ENCODE measurements at places on chromosomes 4 and X.

DNA sequence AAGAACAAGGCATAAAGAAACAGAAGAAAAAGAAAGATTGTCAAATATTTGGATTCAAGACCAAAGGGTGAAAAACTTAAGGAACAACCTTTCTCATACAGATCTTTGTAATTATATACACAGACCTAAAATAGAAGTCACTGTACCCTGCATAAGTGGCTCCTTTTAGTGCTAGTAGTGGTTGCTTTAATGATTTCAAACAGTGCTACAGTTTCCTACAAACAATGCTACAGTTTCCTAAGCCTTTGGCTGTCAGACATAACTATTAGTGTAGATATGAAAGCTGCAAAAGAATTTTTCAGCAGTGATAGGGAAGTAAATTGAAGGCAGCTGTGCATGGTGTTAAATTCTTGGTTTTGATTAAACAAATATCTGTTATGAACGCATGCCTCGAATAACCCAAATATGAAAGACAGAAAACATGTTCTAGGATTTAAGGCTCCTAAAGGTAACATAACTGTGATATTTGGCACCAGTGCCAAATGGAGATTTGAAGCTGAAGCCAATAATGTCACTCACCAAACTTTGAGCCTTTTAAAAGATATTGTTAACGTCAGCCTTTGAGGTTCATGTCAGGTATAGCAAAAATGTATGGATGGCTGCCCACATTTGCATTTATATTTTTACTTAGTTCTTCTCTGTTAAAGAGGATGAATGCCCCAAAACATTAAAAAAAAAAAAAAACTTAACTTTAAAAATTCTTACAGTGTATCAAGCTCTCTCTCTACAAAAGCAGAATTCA, 36.6 kb downstream of the SMARCAD1 start:
- no peak for DNase-seq

GRCh38 chr4:71198958-71199357, 139.9 kb upstream of the SLC4A4 start:
- DNase-seq = no peak

GRCh38 chr4:115260195-115260594, 146.8 kb upstream of the NDST4 start:
- no peak for DNase-seq

DNA sequence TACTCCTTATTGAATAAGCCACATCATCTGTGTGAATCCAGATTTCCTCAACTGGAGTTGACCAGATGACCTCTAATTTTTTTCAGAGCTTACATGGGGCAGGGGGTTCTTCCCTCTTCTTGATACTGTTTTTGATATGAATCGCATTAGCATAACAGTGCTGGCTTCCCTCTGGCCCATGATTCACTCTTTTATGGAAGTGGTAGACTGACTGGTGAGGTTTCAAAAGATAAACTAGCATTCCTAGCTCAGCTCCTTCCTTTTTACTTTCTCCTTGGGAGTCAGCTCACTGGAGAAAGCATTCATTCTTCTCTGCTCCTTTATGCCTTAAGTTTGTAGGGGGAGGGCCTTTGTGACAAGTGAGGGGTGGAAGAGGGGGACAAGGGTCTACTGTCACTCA, 161.0 kb upstream of the FGF13 start:
- no peak for DNase-seq

DNA sequence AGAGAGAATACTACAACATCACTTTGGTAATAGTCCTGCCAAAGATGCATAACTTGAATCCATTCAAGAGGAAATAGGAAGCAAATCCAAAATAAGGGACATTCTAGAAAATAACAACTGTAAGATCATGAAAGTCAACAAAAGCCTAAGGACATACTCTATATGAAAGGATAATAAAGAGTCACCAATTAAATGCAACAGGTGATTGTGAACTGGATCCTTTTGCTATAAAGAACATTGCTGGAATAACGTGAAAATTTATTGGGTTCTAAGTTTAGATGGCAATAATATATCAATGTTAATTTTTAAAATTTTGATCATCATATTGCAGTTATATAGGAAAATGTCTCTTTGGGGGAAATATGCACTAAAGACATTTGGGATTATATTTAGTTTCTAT, 20.0 kb downstream of the BEX4 start:
- DNase-seq = no peak

- no peak for DNase-seq
These were observed 53.7 kb upstream of the NUDT6 start for GRCh38 chr4:122976111-122976510.

GRCh38 chrX:20499763-20500162, 233.1 kb upstream of the RPS6KA3 start:
- DNase-seq = no peak

GRCh38 chrX:130975947-130976346, 72.9 kb upstream of the ENOX2 start:
- DNase-seq = no peak

DNA sequence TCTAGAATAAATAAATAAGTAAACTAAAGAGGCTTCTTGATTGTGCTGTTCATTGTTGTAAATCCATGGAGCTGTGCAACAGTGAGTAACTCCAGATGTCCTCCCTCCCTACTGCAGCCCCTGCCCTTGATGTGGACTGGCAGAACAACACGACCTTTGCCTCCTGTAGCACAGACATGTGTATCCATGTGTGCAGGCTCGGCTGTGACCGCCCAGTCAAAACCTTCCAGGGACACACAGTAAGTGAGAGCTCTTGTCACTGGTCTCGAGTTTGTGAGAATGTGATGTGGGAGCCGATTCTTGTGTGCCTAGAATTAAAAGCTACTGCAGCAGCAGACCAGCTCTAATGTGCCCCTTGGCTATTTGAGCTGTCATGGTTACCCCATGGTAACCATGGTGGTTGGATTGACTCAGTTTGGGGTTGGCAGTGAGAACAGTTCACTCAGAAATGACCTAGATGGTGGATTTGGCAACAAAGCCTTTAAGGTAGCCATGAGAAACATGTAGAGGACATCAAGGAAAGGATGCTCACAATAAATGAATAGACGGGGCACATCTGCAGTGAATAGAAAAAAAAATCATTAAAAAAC, 60.7 kb downstream of the GPR143 start:
- DNase-seq = no peak

GRCh38 chr4:119765951-119766350, 137.3 kb upstream of the PDE5A start:
- no peak for DNase-seq

- no peak for DNase-seq
These were observed 143.8 kb downstream of the PPARGC1A start for GRCh38 chr4:23746027-23746426.

DNA sequence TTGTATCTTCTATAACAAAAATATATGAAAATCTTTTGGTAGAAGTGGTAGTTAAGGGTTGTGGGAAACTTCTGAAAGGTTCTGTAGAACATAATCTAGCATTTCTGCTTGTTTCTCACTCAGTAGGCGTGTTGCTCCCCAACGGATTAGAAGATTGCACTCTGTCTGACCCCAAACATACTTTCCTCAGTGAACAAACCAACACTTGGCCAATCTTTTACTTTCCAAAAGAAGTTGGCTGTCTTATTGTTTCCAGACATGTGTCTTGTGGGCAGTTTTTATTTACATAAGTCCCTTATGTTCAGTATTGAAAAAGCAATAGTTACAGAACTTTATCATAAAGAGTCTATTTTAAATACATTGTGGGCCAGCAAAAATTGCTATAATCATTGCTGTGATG, 312.8 kb upstream of the EPHA5 start:
- no peak for DNase-seq

DNA sequence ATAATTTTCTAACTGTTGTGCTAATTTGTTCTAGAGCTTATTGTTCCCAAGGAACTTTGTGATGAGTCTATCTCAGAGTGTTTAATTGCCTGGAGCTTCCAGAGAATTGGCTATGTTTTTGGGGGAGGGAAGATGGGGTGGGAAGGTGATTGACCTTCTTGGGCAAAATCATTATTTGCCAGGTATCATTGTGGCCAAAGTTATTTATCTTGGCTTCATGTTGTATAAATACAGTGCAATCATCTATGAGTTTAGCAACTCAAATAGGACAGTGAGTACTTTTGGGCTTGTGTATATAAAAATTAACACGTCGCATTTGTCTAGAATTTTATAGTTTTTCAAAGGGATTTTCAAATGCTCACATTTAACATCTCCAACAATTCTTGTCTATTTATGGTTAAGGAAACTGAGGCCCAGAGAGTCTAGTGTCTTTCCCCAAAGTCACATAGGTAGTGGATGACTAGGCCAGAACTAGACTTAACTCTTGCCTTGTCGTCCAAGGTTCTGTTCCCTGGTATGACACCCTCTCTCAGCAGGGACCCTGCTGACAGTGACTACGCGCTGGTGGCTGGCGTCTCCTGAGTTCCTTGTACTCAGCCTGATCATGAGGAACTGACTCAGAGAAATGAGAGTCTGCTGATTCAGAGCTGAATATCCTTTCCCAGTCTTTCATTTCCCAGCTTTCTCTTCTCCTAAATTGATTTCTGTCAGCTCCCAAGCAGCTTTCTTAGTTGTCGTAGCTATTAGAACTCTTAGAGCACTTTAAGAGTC, 27.7 kb downstream of the FNIP2 start:
- DNase-seq = no peak

- DNase-seq = no peak
These were observed 23.4 kb downstream of the USP9X start for GRCh38 chrX:41108463-41109205.

GRCh38 chr4:119070301-119070700, 65.3 kb upstream of the MYOZ2 start:
- DNase-seq = no peak

DNA sequence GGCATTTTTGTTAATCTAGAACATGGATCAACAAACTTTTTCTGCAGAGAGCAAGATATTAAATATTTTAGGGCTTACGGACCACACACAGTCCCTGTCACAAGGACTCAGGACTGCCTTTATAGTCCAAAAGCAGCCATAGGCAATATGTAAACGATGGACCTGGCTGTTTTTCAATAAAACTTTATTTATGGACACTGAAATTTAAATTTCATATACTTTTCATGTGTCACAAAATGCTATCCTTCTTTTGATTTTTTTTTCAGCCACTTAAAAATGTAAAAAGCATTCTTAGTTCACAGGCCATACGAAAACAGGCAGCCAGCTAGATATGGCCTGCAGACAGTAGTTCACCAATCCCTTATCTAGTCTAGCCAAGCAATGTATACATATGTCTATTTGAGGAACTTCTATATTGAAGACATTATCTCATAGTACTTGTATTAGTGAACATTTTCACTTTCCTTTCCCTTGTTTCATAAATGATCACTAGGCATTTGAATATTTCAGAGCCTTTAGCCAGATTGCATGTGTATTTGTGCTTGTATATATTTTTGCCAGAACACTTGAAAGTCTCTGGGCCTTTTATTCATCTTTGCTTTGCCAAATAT, 350.9 kb downstream of the RPA4 start:
- DNase-seq = no peak

GRCh38 chr4:156476359-156476758, 495.2 kb downstream of the PDGFC start:
- DNase-seq = no peak

Data from NCI-H526 (cell line).